ENCODE measurements at places on chromosomes 16 and 17.

DNA sequence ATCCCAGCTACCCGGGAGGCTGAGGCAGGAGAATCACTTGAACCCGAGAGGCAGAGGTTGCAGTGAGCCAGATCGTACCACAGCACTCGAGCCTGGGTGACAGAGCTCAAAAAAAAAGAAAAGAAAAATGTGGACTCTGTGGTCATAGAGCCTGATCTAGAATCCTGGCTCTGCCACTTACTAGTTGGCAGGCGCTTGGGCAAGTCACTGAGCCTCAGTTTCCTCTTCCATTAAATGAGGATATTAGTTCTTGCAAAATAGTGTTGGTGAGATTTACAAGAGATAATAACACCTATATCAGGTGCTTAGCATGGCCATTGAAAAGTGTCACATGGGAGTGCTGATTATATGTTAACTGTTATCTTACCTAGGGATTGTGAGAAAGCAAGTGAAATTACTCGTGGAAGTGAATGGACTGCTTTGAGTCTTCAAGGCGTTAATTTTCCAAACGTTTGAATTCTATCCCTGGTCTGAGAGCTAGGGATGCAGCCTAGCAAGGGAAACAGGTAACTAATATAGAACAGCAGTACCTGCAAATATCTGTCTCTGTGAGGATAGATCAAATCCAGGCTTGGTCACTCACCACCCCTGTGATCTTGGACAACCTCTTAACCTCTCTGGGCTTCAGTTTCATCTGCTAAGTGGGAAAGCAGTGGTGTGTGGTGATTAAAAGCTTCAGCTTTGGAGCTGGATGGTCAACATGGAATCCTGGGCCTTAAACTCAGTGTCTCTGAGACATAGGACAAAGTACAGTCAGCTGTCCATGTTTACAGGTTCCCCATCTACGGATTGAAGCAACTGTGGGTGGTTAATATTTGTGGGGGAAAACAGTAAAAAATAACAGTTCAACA is 953 bp upstream of the NSMCE1 start:
- DNase-seq, result no peak

- DNase-seq, result no peak
These were observed 3.4 kb downstream of the HS3ST3B1 start for GRCh38 chr17:14304222-14304772.

DNA sequence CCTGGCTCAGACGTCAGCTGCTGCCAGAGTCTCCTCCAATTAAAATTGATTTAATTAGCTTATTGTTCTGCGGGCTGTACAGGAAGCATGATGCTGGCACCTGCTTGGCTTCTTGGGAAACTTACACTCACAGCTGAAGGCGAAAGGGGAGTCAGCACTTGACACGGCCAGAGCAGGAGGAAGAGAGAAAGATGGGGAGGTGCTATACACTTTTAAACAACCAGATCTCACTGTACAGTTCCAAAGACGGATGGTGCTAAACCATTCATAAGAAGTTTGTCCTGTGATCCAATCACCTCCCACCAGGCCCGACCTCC is 1.4 kb upstream of the PRDM7 start:
- no peak for DNase-seq

GRCh38 chr16:13911871-13912270 is 8.1 kb upstream of the ERCC4 start:
- no peak for DNase-seq

DNA sequence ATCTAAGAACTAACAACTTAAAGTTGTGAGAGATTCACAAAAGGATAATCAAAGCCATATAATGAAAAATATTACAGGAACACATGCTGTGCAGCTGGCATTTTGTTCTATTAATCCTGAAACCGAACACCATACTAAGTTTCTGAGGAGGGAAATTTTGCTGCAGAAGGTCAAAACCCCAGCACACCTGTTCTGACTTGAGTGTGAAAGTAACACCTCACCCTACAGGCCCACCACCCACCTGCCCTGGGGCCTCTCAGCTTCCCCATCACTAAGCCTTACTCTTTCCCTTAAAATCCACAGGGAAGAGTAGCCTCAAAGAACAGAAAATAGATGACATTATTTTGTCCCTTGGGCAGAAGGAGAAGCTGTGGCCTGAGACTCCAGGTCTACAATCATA is 44.8 kb downstream of the STAT5A start:
- no peak for DNase-seq

GRCh38 chr17:19744492-19744891 is 3.6 kb downstream of the ALDH3A1 start:
- no peak for DNase-seq

DNA sequence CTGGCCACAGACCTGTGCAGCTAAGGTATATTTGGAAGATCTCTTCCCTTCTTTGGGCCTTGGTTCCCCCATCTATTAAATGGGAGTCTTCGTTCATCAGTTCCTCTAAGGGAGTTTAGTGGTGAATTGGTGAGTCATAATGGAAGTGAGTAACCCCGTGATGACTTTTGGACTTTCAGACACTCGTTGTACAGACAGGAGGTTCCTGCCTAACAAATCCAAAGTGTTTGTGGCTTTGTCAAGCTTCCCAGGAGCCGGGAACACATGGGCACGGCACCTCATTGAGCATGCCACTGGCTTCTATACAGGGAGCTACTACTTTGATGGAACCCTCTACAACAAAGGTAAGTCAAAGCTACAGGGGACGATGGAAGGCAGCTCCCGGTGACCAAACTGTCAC is 40.4 kb downstream of the WSCD1 start:
- DNase-seq, result no peak

All from right renal cortex interstitium (tissue), 3 donors.